ENCODE measurements at places on chromosomes 4 and X.

DNA sequence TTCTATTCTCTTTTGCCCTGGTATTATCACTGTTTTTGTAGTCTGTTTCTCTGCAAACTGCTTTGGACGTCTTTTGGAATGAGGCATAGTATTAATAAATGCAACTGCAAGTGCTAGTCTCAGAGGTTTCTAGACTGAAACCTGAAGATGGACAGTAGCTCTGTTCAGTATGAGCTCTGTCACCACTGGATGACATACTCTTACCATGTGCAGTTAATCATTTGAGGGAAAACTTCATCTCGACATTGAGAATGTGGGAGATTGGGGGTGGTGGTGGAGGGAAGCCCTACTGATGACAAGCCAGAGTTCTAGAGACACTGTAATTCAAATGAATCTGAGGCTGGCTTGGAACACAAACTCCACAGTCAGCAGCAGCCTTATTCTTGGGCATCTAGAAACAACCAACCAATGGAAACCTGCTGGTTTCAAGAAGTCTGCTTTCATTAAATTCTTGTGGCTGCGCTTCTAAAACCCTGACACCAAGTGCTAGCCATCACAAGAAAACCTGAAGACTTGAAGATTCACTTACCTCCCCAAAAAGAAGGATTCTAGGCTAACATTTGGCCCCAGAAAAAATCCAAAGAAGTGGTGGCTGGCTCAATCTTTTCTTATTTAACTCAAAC, 161.7 kb downstream of the RASL11B start:
- DNase-seq, result no peak

- DNase-seq, result no peak
Measured at GRCh38 chr4:41839916-41840854, 91.7 kb upstream of the PHOX2B start.

GRCh38 chr4:71304289-71304850, 34.5 kb upstream of the SLC4A4 start:
- DNase-seq, result no peak

GRCh38 chr4:53767482-53767881, 176.2 kb upstream of the LNX1 start:
- DNase-seq, result no peak

GRCh38 chr4:24282446-24282845, 301.9 kb downstream of the DHX15 start:
- DNase-seq, result no peak

- DNase-seq, result no peak
Measured at GRCh38 chrX:47566841-47567240, 5.8 kb downstream of the ARAF start.

DNA sequence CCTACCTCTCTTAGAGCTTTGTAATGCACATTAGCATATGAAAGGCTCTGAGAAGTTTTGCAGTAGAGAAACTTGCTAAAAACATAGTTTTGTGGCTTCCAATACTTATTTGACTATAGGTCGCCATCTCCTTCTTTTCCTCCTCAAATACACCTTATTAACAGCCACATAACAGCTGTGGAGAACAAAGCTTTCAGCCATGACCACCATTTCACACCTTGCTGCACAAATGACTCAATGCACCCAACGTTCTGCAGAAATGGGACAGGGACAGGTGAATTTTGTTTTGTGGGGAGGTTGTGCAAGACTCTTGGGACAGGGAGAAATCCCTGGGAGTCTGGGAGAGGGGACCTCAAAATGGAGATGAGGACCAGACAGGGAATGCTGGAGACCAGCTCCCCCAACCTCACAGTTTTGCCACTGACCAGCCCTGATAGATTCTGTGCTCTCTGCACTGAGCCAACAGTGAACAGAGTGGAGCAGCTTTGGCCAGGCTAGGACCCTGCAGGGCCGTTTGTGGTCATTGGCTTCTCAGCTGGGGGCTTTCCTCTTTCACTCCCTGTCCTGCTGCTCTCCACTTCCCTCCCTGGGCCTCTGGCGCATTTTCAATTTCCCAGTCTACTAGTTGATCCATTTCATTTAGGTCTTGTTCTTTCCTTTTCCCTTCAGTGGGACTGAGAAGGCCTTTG, 16.6 kb downstream of the FRMPD3 start:
- DNase-seq, result no peak

- DNase-seq, result no peak
Measured at GRCh38 chrX:155968326-155968661, 29.2 kb upstream of the IL9R start.

GRCh38 chrX:108732630-108733321, 3.6 kb downstream of the IRS4 start:
- no peak for DNase-seq

DNA sequence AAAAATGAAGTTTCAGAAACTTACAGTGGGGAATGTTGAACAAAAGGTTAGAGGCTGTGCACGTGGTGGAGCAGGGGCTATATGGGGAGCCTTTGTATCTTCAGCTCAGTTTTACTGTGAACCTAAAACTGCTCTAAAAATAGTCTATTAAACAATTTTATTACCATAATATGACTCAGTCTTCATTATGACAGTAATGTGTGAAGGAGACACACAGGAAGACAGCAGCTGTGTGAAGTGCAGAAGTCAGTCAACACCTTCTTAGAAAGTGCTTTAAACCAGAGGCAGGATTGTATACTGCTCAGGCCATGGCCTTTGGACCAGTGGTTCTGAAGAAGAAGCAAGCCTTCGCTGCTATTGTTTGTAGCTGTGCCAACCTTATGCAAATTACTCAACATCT, 89.7 kb downstream of the ARHGAP10 start:
- DNase-seq, result no peak

GRCh38 chrX:78945186-78945912, at the start of gene P2RY10:
Gene P2RY10 (plus strand): TSS chrX:78945391. CDS start chrX:78960521, 15,130 bp downstream.
- peak; percentile 32 for DNase-seq

GRCh38 chr4:112901962-112902411, 147.5 kb upstream of the ANK2 start:
- DNase-seq, result no peak

DNA sequence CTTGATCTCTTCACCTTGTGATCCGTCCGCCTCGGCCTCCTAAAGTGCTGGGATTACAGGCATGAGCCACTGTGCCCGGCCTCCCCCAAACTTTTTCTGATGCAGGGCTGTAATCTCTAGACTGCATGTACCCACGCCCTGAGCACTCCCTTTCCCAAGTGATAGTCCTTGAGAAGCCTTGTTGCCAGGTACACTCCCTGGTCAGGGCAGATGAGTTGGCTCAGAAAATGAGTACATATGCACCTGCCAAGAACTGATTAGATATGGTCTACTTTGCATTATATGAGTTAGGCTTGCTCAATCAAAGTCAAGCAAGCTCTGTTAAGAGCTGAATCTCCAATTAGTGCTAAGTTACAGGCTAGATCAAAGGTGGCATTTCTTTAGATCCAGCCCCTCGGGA, 20.3 kb downstream of the APOO start:
- DNase-seq, result no peak

GRCh38 chr4:15706646-15707362, 3.9 kb downstream of the BST1 start:
- DNase-seq, result no peak

- DNase-seq, result no peak
Measured at GRCh38 chr4:128827296-128827695, 17.8 kb downstream of the JADE1 start.

GRCh38 chrX:31233941-31234496, 162.2 kb upstream of the FTHL17 start:
- DNase-seq, result no peak

DNA sequence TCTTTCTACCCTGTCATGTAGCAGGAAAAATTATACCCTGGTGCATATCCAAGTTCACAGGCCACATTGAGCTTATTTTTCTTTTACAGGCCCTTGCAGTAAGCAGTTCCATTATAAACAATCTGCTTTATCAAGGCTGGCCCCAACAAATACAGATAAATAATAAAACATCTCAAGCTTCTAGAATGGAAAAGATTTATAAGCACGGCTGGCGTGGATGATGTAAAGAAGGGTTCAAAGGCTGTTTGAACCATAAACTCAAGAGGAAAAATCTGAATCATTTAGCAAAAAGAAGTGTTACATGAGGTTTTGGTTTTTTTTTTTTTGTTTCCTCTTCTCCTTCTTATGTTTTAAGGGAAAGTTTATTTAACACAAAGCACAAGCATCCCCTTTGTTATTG, 109.7 kb downstream of the UNC5C start:
- no peak for DNase-seq

DNA sequence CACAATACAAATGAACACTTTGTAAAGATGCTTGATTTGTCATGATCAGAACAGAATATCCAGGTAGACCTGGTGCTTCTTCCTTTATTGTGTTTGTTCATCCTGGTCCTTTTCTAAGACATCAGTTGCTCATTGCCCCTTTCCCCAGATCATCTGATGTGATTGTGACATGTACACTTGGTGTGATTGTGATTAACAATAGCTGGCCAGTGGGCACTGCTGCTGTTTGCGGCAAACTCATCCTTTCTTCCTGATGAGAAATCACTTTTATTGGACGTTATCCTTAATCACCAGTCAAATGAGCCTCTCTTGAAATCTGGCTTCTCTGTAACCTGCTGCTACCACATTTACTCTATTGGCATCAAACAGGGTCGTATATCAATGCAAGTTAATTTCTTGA, 135.1 kb downstream of the PCDH7 start:
- DNase-seq, result no peak

DNA sequence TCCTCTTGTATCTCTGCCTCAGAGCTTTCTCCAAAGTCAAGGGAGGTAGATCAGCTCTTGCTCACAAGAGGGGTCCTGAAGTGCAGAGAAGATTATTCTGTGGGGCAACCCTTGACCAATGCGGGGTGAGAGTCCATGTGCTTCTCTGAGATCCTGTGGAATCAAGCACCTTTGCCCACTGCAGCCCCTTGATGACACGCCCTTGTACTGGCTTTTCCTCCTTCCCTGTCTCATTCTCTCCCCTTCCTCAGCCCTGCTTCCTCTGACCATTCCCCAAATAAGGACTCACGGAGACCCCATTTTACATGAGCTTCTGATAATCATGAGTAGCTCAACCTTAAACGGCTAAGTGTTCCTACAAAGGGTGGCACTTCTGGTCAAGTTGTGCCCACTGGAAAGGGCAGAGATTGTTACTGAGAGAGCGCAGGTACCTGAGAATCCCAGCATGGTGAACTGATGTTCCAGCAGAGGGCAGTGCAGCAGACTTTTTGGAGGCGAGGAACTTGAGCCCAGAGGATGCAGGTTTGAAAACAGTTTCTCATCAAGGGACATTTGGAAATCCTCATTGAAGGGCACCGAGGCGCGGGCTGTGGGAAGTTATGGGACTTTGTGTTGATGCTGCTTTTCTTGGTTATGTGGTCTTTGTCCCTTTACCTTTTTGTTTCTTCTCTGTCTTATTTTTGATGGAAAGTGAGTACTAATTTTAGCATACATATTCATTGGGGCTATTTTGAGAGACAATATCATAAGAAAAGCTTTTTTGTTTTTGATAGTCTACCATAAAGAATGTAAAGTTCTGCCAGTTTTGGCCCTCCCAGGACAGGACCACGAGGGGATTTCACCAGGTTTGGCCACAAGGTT, 201.3 kb downstream of the RBM46 start:
- DNase-seq, result no peak

DNA sequence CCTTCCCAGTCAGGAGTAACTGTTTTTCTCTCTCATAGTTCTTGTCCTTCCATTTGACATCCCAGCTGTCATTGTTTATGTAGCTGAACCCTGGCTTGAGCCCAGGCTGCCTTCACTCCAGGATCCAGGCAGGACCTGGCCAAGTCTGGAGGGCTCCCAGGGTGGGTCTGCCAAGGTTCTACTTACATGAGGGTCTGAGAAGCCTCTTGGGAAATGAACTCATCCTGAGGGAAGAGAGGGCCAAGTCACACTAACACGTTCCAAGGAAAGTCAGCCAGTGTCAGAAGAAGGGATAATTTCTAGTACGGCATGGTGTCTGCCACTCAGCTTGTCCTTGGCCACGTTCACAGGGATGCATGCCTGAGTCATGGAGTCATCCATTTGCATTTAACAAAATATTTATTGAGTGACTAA, 54.8 kb upstream of the SRD5A3 start:
- no peak for DNase-seq

DNA sequence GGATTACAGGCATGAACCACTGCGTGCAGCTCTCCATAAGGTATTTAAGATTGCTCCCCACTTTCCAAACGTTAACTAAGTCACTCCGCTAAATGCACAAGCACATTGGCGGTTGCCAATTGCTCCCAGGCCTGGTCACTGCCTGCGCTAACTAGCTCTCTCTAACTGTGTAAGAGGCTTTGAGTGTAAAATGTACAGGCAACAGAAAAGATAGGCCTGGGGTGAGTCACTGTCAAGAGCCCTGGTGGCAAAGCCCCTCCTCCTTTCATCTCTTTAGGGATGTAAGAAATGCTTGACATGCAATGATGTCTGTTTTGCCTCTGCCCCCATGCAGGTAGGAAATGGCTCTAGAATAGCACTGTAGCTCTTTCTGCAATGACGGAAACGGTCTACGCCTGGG, 329.7 kb upstream of the GATB start:
- no peak for DNase-seq
